ENCODE measurements at places on chromosomes 12 and 14.

GRCh38 chr14:57656853-57657252 lies 163.2 kb upstream of the CCDC198 start:
- no peak for DNase-seq

DNA sequence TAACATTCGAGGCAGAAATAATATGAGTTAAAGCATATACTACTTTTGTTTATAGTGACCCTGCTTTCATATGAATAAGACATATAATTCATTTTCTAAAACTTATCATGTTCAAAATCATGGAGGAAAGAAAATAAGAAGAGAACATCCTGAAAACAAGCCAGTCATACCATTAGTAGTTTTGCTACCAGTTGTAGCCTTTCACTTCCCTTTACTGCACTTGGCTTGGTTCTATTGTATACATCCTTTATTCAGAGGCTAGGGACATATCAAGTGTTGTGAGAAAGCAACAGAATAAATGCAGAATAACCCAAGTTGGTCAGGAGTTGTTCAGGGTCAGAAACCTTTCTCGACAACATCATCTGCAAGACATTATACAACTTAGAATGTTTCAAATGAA lies 598.7 kb downstream of the SOX5 start:
- DNase-seq = no peak

DNA sequence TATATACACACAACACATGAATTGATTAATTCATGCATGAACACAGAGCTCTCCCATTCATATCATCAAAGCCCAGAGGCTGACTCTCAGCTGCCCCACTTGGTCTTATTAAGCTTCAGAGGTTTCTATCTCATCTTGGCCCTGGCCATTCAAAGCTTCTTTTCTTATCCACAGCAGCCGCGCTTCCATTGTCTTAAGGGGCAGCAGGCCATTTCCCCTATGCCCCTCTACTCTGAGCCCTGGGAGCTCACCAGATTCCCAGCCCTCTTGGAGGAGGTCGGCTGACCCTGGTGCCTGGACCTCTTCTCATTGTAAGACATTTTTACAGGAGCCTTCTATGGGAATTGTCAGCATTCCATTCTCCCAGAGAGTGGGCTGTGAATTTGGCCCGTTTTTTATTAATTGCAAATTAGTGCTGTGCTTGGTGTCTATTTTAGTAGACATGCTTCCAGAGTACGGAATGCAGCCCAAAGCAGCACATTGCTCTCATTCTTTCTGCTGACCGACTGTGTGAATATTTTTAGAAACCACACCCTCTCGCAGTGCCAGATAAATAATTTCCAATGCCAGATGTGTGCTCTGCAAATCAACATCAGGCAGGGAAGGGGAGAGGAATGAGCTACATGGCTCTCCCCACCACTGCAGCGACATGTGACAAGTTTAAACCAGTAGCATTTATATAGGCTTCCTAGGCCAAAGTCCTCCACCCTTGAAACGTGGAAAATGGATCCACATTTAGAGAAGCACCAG lies 58.5 kb downstream of the NUAK1 start:
- DNase-seq = no peak

GRCh38 chr12:107236824-107237511 lies 143.6 kb upstream of the CRY1 start:
- no peak for DNase-seq

DNA sequence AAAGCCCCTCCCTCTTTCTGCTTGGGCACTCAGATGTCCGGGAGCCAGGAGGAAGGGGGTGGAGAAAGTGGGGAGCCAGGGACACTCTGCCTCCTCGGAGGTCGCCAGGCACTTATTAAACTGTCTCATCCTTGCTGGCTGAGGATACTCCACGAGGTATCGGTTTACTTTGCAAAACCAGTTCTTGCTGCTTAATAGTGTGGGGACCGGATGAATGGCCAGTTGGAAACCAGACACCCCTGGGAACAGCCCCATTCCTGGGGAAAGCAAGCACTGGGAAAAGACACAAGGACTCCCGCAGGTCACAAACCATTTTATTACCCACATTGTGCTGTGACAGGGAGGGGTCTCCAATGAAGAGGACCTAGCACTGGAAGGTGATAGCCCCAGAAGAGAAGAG lies 34.2 kb downstream of the CCDC88C start:
- no peak for DNase-seq

- no peak for DNase-seq
These were observed 107.3 kb upstream of the DCN start for GRCh38 chr12:91289906-91290305.

DNA sequence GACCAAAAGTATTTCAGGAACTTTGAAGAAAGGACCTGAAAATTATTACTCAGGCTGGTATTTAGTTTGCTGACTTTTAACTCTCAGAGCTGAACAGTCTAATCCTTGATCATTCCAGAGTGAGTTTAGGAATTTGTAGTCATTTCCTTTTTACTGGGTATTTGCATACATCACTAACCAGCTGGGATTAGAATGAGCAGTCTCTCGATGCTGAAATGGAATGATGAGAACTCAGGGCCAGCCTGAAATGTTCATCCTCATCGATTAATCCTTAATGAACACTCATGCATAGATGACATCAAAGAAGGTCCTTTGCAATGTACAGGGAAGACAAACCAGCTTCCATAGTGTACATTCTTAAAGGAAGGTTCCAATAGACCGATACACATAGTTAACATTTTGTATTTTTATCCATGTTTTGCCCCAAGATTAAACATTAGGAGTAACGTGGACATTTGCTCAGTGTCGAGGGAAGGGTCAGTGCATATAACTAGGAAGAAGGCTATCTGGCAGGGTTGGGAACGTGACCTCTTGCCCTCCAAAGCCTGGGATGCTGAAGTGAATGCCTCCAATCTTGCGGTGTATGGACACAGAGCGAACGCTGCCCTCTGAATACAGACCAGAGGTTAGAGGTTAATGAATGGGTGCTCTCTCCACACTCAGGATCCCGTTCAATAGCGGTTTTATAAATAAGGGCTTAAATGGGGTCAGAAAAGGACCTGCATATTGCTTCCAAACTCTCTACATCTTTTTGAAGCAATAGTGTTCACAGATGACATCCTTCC lies 14.5 kb downstream of the FBXL14 start:
- DNase-seq = no peak

- no peak for DNase-seq
These were observed 18.2 kb upstream of the FIGNL2 start for GRCh38 chr12:51866762-51867161.

DNA sequence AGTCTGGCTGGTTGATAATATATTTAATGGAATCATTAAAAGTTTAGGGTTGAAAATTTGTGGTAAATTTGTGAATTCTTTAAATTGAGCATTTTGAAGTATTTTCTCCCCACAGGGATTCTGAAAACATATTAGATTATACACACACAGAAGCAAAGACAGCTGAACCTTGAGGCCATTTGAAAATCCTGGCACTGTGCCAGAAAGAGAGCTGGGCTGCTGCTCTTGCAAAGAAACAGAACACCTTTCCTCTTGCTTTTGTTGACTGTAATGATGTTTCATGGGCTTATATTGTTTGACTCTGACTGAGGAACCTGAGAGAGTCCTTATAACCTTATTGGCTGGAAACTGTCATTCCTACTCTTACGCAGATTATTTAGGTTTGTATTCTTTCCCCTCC lies 4.8 kb downstream of the RNF34 start:
- no peak for DNase-seq

DNA sequence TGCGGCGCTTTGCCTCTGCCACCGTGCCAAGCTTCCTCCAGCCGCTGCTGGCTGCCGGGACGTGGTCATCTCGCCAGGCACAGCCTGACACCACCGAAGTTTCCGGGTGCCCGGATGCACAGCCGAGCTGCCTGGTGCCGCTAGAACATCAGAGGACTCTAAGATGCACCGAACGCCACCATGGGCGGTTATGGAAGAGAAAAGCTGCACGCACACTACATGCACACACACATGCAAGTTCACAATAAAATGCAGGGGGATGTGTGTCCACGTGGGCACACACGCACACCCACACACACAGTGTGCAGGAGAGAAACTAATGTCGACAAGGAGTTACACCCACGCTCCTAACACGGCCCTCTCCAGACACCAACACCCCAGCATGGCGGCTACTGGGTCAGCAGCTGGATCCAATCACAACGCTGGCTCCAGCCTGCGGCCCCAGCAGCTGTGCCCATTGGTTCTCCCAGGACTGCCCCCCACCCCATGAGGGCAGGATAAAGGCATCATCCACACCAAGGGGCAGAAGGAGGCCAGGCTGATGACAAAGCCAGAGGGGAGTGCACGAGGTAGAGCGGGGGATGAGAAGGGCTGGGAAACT lies 82.7 kb downstream of the BCL11B start:
- no peak for DNase-seq

- DNase-seq = no peak
These were observed 144.2 kb downstream of the SLC38A6 start for GRCh38 chr14:61125041-61125866.

DNA sequence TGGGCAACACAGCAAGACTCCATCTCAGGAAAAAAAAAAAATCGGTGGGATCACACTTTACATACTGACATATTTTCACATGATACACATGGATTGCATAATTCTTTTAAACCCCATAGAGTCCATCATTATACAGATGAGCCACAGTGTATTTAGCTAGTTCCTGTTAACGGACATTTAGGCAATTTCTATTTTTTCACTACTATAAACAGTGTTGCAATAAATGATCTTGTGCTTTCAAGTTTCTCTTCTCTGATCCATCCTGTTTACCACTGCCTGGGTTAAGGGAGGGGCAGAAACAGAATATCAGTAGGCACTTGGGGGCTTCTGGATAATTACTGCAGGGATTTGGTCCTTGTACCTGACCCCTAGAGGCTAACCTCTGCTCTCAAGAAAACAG lies 43.4 kb upstream of the SPTLC2 start:
- no peak for DNase-seq

GRCh38 chr14:35682802-35683201 lies 126.3 kb downstream of the RALGAPA1 start:
- DNase-seq = no peak

GRCh38 chr14:86196471-86196870 lies 666.5 kb downstream of the FLRT2 start:
- no peak for DNase-seq

DNA sequence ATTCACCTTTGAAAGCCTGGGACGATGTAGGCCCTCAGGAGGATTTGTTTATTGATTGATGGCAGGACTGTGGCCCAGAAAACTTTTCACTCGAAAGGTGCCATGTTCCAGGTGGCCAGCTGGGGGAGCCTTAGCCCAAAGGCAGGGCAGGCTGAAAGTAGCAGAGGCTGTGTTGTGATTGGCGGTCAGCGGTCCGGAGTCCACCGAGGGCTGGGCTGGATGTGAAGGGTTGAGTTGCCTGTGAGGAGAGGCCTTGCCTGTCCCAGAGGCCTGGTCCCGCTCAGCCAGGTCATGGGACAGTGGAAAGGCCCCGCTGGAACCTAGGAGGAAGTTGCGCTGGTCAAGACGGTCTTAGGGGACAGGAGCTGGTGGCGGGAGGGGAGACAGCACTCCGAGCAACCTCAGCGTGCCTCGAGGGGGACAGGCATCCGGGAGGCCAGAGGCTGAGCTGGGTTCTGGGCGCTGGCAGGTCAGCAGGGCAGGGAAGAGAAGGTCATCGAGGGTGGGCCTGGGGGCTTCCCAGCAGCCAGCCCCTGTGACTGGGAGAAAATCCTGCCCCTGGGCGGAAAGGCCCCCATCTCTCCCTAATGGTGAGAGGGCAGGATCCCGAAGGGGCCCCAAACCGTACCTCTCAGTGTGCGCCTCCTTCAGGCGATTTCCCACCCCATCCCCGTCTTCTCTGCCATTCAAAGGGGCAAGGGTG lies 26.3 kb downstream of the CMA1 start:
- DNase-seq = no peak

- DNase-seq = no peak
These were observed at the start of gene RHOF for GRCh38 chr12:121793440-121793837. TSS of gene RHOF (minus strand) at chr12:121793688. CDS start at chr12:121793633, 55 bp downstream.

- DNase-seq = no peak
These were observed 216.3 kb upstream of the FLRT2 start for GRCh38 chr14:85313560-85314207.

- no peak for DNase-seq
These were observed 645.4 kb upstream of the ATXN7L3B start for GRCh38 chr12:73892201-73892600.

DNA sequence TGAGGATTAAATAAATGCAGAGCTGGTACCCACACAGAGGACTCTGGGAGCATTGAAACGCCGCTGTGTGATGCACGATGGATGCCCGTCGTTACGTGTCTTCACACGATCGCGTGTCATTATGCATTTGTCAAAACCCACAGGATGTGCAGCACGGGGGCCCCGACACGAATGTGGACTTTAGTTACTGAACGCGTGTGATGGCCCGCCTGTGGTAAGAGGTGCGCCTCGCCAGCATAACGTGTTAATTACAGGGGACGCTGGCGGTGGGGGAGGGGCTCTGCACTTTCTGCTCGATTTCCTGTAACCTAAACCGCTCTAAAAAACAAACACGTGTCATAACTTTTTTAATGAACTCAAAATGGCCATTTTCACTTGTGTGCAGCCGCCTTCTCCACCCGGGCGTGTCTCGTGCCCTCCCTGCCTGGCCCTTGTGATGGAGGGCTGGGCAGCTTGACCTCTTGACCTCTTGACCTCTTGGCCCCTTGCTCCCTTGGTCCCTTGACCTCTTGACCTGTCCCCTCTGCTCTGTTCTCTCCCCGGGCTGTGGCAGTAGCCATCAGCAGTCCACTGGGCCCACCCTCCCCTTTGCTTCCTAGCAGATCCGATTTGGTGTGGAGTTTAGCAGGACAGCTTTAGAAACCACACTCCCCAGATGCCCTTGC lies 33.7 kb upstream of the GALNT9 start:
- DNase-seq = no peak

DNA sequence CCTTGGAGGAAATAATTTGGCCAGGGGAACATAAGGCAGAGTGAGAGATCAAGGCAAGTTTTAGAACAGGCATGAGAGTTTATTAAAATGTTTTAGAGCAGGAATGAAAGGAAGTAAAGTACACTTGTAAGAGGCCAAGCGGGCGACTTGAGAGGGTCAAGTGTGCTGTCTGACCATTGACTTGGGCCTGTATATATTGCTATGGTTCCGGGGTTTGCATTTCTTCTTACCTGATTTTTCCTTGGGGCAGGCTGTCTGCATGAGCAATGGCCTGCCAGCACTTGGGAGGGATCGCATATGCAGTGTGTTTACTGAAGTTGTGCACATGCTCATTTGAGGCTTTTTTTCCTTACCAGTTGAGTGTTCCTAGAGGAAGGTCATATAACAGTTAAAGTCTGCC lies 214.8 kb downstream of the FUT8 start:
- no peak for DNase-seq
